ENCODE measurements at places on chromosomes 13 and 19.

DNA sequence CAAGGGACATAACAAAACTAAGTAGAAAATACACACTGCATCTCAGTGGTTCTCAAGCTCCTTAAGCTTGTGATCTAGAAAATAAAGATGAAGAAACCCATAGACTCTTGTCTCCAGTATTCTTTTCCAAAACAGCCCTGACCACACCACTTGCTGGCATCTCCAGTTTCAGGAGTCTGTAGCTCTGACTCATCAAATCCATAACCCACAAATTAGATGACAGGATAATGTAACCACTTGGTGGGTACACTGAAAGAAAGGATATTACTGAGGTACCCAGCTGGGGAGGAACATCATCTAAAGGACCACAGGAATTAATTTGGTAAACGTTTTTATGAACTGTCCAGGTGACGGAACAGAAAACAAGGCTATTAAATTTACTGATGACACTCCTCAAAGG, 214.7 kb downstream of the VWA8 start:
- DNase-seq: no peak

- no peak for DNase-seq
These were observed 31.1 kb upstream of the ATP12A start for GRCh38 chr13:24648983-24649687.

DNA sequence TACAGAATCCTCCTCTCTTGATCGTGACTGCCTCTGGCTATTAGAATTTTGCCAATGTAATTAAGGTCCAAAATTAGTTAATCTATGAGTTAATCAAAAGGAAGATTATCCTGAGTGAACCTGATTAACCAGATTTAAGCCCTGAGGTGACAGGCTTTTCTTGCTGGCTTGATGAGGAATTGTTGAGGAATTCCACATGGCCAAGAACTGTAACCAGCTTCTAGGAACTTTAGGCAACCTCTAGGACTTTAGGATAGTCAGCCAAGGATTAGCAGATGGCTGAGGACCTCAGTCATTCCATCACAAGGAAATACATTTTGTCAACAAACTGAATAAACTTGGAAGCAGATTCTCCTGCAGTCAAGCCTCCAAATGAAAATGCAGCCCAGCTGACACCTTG, 84.8 kb downstream of the STOML3 start:
- DNase-seq: no peak

- DNase-seq: no peak
These were observed 57.1 kb downstream of the F2RL3 start for GRCh38 chr19:16945762-16946465.

- DNase-seq: no peak
These were observed 94.3 kb downstream of the INSR start for GRCh38 chr19:7199613-7200533.

DNA sequence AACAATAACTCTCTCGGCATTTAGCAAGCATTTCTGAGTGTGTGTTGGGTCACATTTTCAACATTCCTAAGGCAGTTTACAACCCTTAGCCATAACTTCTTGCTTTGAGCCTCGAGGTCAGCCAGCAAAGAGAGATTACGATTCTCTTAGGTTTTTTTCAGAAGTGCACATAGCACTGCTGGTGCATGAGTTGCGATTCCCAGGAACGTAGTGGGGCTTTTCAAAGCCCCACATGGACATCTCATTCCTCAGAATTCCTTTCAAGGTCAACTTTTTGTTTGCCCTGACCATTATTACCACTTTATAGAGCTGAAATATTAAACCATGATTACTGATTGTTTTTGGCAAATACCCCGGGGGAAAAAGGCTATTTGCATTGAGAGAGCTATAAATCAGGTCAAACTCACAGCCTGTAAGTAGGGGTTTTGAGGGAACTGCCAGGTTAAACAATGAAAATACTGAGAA, 705.3 kb downstream of the GPC5 start:
- no peak for DNase-seq

DNA sequence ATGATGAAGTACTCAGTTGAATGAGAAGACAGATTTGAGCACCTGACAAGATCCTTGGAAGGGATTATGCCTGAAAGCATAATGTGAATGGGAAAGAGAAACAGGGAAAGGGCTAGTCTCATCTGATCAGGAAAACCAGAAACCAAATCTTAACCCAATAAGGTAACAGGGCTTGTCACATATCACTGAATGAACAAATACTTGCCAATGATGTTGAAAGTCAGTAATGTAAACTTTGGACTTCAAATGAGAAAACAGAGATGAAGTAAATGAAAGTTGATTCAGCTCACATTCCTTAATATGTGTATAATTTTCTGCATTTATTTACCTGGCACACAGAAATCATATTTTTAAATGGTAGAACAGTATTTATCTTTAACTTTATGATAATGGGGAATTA, 480.0 kb downstream of the KCTD12 start:
- DNase-seq: no peak

DNA sequence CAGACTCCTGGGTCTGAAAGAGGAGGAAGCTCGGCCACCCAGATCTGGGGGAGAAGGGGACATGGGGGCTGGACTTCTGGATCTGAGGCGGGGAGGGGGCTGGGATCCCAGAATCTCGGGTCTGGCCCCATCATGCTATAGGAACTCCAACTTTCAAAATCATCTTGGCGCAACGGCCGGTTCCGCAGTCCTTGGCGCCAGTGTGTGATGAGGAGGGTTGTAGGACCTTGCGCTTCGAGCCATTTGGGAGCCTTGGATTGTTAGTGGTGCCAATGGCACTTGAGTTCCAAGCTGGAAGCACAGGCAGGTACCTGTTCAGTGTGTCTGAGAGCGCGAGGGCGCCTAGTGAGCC, 324 bp downstream of the RUVBL2 start:
- no peak for DNase-seq

DNA sequence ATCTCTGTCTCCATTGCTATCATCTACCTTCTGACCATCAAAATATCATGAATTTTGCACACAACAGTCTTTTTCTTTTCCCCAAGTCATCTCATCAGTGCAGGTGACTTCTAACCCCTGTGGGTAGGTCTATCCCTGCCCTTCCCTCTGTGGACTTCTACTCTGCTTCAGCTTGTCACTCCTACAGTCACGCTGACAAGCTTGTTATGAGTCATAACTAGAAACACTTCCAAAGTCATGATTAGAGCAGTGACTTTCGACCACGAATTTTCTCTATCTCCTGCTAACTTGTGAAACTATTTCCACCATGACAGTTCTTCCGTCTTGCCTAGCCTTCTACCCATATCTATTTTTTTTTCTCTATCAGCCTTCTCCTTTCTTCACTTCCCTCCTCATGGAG, 343.7 kb upstream of the ARGLU1 start:
- DNase-seq: no peak

DNA sequence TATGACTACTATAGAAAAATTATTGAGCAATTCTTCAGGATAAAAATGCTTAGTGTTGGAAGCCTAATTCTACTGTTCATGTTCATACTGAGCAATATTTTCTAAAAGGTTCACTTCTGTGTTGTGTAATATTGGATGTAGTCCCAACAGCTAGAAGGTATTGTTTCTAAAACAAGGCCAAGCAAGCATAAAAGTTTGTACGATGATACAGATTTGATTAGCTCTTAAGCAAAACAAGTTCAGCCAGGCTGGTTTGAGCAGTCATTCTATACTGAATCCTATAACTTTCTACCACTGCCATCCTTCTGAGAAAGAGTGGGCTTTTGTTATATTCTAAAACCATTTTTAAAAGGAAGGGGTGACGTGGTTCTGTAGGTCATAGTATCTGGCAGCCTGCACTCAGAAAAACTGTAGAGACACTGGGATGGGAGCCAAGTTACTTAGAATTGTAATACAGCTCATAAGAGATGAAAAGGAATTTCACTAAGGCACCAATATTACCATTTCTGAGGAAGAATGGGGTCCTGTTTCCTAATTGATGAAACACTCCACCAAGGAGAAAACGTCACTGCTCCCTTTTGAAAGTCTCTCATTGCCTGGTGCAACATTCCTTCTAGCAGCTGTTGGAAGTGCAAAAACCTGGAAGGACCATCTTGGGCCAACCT, 275.0 kb upstream of the DACH1 start:
- DNase-seq: no peak

GRCh38 chr13:43805071-43805468, 18.3 kb upstream of the ENOX1 start:
- DNase-seq: no peak

GRCh38 chr13:97189928-97190327, 32.2 kb upstream of the MBNL2 start:
- DNase-seq: no peak

- no peak for DNase-seq
These were observed 4.5 kb downstream of the CPB2 start for GRCh38 chr13:46100191-46100815.

- peak; percentile 81 for DNase-seq
These were observed at the start of gene MAST3 for GRCh38 chr19:18097217-18097992. MAST3 (plus strand) TSS chr19:18097778; CDS start chr19:18097793, 15 bp downstream.

DNA sequence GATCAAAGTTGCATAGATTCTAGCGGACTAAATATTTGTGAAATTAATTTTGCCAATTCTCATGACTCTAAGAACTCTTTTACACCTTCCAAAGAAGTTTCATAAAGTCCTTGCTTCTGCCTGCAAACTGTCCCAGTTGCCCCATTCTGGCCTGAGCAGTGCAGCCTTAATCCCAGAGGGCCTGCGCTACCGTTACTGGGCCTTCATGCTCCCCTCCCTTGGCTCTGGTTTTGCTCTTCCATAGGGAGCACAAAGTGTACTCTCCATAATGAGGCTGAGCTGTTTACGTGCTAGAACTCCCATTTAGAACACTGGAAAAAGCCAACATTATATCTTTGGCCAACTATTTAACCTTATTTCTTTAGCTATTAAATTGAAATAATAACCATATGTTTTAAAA, 2.1 kb downstream of the MTIF3 start:
- no peak for DNase-seq

- no peak for DNase-seq
These were observed 889 bp downstream of the GTF2F2 start for GRCh38 chr13:45120967-45121831.

DNA sequence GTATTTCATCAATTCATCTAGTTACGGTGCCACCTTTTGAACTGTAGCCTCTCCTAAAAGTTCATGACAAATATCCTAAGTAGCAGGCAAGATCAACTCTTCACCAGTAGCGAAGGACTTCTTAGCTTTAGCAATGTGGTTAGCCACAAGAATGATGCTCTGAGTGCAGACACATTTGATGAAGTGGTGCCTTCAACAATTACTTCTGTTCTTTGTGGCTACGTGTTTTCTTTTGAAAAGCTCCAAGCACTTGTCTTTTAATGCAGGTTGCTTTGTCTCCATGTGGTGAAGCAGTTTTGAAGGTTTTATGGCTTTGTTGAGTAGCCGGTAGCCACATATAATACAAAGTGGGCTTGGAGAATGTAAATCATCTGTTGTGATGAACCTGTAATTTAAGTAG, 194.7 kb downstream of the B3GLCT start:
- no peak for DNase-seq

- no peak for DNase-seq
These were observed 352.5 kb upstream of the NBEA start for GRCh38 chr13:34589581-34589980.

- DNase-seq: no peak
These were observed at the start of gene SEMA6B for GRCh38 chr19:4559569-4559968. SEMA6B (minus strand) TSS chr19:4559684; CDS start chr19:4558457, 1,227 bp downstream.

GRCh38 chr13:53041968-53042516, 13.4 kb downstream of the OLFM4 start:
- DNase-seq: no peak

DNA sequence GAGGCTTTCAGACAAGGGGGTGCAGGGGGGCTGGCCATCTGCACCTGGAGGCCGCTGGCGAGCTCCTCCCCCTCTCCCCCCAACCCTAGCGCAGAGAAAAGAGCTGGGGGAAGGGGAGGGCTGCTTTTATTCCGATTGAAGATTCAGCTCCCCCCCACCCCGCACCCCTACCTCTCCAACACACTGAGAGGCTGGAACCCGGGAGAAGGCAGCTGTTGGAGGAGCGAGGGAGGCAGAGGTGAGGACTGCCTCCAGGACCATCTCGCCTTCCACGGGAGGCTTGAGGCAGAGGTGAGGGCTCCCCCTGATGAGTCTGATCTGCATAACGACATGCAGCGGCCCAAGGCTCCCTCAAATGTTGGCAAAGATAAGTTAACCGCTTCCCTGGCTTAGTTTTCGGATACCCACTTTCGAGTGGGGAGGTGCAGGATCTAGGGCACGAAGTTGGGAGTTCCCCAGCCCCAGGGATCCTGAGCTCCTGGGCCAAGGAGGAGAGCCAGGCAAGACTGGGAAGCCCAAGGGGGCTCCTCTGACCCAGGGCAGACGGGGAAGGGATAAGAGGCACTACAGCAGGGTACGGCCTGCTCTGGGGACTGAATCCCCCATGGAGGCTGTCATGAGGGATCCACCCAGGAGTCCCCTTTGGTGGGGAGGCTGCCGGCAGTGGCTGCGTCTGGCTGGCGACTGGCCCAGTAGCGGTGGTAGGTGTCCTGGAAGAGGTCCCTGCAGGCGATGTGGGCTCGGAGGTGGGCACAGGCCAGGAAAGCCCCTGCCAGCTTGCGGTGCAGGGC, 1.2 kb upstream of the NUMBL start:
- DNase-seq: no peak

- no peak for DNase-seq
These were observed 4.7 kb upstream of the MYBPC2 start for GRCh38 chr19:50427997-50428425.

- DNase-seq: no peak
These were observed 176.4 kb downstream of the FLT1 start for GRCh38 chr13:28318496-28318895.

DNA sequence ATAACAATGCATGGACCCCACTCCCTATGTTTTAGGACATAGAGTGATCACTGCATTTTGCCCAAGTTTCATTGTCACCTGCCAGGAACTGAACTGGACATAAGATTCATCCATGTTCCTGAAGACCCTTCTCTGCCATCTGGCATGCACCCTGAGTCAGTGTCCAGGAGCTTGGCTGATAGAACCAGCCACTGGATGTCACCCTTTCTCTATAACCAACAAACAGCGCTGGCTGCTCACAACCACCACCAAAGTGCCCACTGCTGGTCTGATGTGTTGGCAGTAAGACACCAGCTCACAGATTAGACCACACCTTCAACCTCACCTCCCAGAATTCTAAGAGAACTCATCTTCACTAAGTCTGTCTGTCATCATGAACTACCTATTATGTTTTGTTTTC, 333.4 kb downstream of the ITGBL1 start:
- DNase-seq: no peak

DNA sequence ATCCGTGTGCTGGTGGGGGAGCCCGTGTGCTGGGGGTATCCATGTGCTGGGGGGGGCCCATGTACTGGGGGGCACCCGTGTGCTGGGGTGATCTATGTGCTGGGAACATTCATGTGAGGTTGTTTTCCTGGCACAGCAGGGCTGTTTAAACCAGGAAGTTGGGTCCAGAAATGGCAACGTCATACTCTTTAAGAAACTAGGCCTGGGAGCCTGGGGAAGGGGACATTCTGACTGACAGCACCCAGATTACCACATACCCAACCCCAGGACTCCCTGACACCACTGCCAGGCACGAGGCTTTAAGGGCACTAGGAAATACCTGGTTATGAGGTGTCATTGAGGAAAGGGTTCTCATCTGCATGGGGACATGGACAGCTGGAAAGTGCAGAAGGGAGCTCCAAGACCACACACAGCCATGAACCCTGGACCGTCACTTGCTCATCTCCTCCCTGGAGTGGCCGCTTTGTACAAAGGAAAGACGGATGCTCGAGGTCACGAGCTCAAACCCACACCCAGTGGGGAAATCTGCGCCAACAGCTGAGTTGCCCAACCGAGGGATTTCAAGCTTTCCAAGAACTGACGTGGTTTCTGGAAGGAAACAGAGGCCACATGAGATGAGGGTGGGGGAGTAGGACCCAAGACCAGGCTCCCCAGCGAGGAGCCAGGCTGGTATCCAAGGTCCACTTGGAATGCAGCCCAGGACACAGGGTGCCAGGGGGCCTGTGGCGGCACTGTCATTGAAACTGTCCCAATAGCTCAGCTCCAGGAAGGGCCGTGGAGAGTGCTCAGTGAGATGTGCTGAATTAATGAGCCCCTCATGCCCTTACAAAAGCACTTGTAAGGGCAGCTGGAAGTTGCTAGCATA, 40.9 kb downstream of the RAB20 start:
- no peak for DNase-seq
